ENCODE measurements at places on chromosomes 6 and 20.

- DNase-seq: no peak
These were observed 213.0 kb upstream of the SUPT3H start for GRCh38 chr6:45590696-45591184.

GRCh38 chr6:136647363-136647852, 97.2 kb upstream of the MAP7 start:
- no peak for DNase-seq

DNA sequence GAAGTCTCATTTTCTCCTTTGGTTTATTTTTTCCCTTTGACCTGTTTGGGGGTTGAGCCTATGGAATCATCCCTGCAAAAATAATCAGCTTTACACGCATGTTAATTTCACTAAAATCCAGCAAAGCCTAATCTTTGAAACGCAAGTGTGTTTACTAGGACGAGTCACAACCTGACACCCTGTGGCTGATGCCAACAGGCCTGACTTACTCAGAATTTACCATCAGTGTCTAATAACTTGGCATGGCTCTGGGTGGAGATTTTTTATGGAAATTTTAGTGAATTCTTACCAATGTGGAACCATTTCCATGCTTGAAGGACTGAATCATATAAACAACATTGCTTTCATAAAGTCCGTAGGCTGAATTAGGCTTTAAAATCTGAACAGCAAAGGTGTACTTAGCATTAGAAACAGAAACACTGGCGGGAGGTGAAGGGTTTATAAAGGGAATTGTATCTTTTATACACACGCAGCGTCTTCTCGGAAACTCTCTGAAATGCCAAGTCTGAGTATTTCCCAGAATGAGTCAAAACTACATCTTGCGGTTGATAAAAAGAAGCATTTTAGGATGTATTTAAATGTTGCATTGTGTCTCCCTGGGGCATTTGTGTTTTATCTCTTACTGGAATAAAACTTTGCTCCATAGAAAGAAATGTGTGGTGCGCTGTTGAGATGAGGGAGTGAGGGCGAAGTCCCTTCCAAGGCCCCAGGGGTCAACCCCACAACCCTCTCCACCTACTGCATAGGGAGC, 81.2 kb downstream of the DACT2 start:
- no peak for DNase-seq

DNA sequence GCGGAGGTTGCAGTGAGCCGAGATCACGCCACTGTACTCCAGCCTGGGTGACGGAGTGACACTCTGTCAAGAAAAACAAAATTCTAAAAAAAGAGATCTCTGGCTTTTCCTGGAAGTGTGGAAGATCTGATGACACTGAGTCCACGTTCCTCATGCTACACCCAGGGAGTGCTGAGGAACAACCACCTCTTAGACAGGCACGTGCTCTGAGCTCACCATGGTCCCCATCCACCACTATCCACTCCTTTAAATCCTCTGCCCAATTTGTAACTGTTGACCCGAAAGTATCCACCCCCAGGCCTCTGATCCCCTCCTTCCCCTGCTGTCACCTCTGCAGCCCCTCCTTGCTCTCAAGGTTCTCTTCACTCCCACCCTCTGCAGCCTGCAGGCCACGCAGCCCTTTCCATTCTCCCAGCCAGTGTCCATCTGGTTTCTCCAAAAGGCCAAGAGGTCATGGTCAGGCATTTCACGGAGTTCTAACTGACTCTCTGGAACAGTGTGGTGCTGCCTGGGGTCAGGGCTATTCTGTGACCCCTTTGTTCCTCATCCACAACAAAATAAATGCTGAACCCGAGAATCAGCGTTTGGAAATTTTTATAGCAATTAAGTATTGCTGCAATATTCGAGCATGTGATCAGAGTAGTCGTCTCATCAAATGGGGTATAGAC, 88.8 kb downstream of the ATP9A start:
- DNase-seq: no peak

DNA sequence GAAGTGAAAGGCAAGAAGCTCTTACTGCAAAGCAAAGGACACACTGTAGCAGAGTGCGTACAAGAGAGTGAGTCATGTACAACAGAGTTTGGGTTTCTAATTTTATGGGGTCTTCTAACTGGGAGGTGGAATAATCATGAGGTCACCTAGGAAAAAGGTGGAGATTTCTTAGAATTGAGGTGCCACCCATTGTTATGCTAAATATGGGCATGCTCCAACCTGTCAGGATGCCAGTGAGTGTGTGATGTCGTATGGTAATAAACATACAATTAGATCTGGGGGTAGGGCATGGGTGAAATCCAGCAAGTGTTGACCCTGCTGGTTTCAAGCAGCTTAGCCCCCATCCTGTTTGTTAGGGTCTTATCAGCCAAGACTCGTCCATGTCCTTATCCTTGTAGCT, 46.6 kb downstream of the OR2B6 start:
- DNase-seq: no peak

- DNase-seq: no peak
These were observed 22.6 kb upstream of the BTN3A2 start for GRCh38 chr6:26342106-26343004.

DNA sequence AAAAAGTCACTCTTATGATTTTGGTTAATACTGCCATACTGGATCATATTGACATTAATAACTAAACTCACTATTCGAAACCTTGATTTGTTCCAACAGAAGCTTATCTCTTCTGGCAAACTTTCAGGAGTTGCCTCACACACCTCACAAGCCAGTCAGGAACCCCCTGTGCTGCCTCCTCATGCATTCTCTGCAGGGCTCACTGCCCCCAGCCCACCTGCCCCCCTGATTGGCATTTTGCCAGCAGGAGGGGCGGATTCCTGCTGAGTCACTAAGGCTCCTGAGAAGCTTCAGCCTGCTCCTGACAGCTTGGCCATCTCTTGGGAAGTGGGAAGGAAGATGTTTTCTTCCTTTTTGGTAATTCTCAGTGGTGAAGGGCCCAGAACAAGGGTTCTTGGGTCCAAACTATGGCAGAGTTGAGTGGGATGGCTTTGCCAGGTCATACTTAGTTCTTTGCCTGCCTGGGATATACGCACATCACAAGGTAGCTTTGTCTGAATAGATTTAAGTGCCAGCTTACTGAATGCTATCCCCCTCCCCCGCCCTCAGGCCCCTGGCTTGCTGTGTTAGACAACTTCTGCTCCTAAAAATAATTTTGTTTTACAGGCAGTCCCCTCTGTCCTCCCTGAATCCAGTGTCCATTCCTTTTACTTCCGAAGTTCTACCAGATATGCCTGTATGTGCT, 31.4 kb downstream of the SLC35F1 start:
- no peak for DNase-seq

- DNase-seq: no peak
These were observed 3.3 kb downstream of the ARHGAP40 start for GRCh38 chr20:38604873-38605303.

DNA sequence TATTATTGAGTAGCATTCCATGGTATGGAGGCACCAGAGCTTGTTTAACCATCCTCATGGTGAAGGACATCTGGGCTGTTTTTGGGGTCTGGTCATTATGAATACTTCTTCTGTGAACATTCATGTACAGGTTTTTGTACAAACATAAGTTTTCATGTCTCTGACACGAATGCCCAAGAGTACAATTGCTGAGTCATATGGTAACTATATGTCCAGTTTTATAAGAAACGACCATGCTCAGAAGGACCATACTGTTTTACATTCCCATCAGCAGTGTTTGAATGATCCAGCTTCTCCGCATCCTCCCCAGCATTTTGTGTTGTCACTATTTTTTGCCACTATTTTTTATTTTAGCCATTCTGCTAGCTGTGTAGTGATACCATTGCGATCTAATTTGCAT, 188.6 kb downstream of the KHDC1L start:
- no peak for DNase-seq

DNA sequence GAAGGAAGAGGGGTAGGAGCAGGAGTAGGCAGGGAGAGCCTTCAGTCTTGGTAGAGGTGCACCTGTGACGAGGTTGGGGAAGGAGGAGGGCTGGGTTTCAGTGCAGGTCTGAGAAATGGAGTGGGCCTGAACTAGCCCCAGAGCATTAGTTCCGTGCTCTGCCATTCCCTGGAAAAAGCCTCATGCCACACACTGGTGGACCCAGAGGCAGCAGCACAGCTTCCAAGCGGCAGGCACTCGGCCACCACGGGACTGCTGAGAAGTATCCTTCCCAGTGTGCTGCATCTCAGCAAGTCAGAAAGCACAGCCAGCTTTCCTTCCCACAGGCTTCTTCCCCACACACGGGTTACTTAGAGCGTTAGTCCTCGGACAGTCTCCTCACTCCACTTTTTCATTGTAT, 77.3 kb upstream of the KIF25 start:
- no peak for DNase-seq

- no peak for DNase-seq
These were observed 36.4 kb downstream of the FRMD1 start for GRCh38 chr6:168042426-168043192.

DNA sequence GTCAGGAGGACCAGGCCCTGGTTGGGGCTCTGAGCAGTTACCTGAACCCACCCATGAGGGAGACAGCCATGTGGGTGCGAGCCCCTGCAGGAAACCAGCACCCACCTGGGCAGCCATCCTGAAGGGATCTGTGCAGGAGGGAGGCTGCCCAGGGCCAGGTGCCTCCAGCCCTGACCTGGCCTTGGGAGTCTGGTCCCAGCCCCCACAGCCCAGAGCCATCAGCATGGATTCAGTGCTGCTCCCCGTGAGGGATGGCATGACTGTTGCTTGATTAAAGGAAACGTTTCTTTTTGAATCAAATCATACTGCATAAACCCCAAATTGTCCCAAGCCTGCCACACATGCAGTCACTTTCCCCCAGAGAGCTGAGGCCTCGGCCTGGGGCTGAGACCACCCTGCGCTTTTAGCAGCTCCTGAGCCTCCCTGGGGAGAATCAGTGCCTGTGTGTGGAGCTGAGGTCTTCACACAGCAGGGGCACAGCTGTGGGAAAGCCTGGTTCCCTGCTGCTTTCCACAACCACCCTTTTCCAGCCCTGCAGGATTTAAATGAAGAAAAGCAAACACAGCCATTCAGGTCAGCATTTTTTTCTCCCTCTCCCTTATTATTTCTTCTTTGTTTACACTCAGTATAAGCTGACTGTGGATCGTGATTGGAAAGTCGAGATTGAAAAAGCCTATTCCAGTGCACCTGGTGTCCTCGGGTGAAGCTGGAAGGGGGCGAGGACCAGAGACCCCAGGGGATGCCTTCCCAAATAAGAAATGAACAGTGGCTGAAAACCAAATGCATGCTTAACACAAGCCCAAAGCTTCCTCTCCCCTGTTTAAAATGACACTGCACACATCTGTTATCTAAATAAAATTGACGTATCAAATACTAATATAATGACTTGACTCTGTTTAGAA, 283.9 kb downstream of the SMOC2 start:
- DNase-seq: no peak

DNA sequence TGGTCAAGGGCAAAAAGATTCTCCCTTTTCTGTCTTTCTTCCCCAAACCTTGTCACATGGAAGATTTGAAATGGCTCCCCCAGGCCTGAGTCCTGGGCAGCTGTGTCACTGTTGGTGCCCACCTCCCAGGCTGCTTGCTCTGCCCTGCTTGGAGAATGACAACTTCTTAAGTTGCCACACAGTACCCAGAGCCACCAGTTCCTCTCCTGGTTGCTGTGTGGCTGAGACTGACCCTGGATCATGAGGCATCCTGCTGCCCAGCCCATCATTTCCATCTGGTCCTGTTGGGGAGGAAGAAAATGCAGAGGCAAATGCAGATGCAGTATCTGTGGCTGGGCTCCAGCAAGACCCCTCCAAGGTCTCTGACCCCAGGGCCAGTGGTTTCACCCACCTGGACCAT, 113.7 kb downstream of the PHACTR3 start:
- no peak for DNase-seq

Measured in coronary artery (tissue), 2 donors.